ENCODE measurements at places on chromosomes 16 and 17. TPM values are rescaled to one million over a fixed set of nuclear protein-coding genes. Genes with fewer than 3 reads are reported as not detected.

GRCh38 chr16:3180445-3180878 lies 7.5 kb upstream of the OR1F1 start:
- no peak for DNase-seq

- DNase-seq: no peak
Observed at GRCh38 chr17:48470388-48471034, 40.5 kb upstream of the SKAP1 start.

PYDC1 gene
- 3.0 TPM for total RNA-seq

ZG16 gene
- not detected for total RNA-seq

DNA sequence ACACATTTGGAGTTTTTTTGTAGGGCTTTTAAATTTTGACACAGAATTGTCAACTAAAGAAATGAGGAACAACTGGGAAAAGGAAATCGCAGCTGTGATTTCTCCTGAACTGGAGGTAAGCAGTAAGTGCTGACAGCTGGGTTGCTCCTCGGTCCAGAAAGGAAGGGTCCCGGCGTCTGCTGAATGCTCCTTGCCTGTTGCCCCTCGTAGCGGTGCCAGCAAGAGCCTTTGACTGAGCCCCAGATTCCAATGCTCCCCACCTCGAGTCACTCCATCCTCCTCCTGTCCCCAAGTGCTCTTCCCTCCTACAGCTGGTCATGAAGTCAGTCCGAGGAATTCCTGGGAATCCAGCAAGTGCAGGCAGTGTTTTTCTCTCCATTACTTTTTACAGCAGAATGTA lies 32.0 kb upstream of the ENDOV start:
- no peak for DNase-seq

GRCh38 chr17:73470316-73470826 lies 158.6 kb upstream of the CDC42EP4 start:
- no peak for DNase-seq

DNA sequence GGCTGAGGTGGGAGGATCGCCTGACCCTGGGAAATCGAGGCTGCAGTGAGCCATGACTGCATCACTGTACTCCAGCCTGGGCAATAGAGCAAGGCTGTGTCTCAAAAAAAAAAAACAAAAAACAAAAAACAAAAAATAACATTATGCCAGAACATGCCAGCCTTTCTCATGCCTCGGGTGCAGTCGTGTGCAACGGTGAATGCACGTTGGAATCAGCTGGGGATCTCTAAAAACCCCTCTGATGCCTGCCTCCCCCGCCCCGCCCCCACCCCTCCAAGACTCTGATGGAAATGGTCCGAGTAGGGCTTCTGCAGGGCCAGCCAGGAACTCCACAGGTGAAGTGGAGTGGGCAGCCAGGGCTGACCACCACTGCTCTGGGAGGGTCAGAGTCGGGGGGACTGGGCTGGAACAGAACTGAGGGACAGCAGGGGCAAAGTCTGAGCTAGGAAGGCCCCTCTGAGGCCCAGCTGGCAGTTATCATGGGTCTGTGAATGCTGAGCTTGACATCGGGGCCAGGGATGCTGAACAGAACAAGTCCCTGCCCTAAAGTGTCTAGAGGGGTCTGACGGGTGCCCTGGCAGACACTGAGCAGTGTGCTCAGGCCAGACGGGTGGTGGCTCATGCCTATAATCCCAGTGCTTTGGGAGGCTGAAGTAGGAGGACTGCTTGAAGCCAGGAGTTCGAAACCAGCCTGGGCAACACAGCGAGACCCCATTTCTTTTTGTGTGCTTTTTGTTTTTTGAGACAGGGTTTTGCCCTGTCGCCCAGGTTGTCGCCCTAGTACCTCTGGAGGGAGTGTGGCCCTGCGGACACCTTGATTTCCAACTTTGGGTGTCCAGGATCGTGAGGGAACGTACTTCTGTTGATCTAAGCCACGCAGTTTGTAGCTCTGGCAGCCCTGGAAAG lies 193.4 kb upstream of the GSE1 start:
- DNase-seq: no peak

DNA sequence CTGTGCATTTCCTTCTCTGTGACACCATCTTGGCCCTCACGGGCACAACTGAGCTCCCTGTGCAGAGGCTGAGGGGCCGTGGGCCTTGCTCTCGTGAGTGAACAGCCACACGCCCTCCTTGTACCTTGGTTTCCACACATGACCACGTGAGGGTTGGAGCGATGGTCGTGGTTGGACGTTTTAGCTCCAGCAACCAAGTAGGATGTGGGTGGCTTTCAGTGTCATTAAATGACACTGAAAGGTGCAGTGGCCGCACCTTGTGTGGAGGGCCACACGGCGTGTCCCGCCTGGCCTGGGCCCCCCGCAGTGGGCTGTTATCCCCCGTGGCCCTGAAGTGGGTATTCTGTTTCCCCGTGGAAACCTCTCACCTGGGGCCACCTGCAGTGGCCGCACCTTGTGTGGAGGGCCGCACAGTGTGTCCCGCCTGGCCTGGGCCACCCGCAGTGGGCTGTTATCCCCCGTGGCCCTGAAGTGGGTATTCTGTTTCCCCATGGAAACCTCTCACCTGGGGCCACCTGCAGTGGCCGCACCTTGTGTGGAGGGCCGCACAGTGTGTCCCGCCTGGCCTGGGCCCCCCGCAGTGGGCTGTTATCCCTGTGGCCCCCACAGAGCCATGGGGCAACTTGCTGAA lies 28.2 kb downstream of the ACSF3 start:
- no peak for DNase-seq

DNA sequence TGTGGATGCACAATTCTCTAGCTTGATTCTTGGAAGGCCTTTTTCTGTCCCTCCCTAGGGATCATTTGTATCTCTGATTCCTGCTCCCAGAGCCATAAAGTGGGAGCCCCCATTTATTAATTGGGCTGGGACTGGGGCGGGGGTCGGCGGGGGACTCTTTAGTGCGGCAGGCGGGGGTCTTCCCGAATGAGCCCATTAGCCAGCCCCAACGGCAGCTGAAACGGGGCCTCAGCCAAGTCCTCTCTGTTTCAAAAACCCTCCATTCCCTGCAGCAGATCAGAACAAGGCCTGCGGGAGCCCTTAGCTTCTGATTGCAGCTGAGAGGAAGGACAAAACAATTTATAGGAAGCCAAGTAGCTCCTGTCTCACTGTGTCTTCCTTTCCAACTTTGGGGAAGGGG lies 67.1 kb downstream of the NEUROD2 start:
- DNase-seq: no peak

DNA sequence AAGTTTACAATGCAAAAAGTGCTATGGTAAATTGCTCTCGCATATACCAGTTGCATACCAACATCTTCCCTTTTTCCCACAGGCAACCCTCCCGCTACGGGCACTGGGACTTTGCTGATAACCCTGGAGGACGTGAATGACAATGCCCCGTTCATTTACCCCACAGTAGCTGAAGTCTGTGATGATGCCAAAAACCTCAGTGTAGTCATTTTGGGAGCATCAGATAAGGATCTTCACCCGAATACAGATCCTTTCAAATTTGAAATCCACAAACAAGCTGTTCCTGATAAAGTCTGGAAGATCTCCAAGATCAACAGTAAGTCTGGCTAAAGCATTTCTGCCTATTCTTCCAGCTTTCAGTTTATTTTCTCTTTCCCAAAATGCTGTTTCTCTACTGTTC lies 27.9 kb upstream of the HSBP1 start:
- no peak for DNase-seq
